GM23338 (cell line): ENCODE measurements at places on chromosomes 2 and 18. TPM values are rescaled to one million over a fixed set of nuclear protein-coding genes. Genes with fewer than 3 reads are reported as not detected.

DNA sequence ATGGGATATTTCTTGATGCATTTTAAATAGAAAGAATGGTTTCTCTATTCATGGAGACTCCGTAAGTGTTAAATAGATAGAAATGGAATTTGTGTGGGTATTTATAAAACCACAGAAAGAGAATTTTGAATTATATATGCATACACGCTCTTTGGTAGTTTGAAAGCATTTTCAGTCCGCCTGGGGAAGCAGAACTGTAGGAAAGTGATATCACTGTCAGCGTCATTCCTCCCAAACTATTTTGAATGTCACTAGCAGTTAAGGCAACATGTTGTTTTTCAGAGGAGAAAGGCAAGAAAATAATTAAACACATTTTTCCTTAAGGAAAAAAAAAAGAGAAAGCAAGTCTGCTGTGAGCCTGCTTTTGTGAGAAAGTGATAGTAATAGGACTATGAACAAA is 8.7 kb upstream of the ERMN start:
- H3K36me3 ChIP-seq, result no peaks in the 10 kb centered on the region
- no peak overlapping the region for H3K27ac ChIP-seq
- H3K4me3 ChIP-seq, result no peak overlapping the region
- H3K4me1 ChIP-seq, result no peaks in the 10 kb centered on the region

GRCh38 chr2:181474222-181474881 is 17.2 kb downstream of the ITGA4 start:
- DNase-seq, result no peak
- H3K27ac ChIP-seq, result no peak overlapping the region
- H3K27me3 ChIP-seq, result no peaks in the 10 kb centered on the region
- no peak overlapping the region for H3K4me3 ChIP-seq

The FBXO41 gene
- 13.8 and 16.5 TPM in 2 replicates for total RNA-seq

- H3K4me3 ChIP-seq, result no peak overlapping the region
- no peak overlapping the region for H3K27ac ChIP-seq
- H3K36me3 ChIP-seq, result no peaks in the 10 kb centered on the region
- no peak for DNase-seq
Observed at GRCh38 chr2:11118761-11119160, 36.5 kb upstream of the SLC66A3 start.
